ENCODE measurements at places on chromosomes 7 and 10. TPM values are rescaled to one million over a fixed set of nuclear protein-coding genes. Genes with fewer than 3 reads are reported as not detected.

DNA sequence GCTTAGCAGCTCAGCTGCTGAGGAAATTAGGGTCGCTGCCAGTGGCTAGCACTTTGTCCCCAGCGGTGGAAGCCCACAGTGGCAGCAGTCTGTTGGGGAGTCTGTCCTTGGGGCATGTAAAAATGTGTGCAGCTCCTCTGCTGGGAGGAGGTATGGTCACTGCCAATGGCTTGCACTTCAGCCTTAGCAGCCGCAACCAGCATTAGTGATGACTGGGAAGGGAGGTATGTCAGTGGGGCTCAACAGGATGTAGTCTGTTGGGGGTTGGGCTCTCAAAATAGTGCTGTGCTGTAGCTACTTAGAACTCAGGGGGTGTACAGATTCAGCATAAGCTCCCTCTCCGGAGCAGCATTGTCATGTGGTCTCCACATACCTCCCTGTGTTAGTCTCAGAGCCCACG is 189.9 kb downstream of the ZEB1 start:
- peaks cover 3% of the 10 kb centered on the region for H3K4me1 ChIP-seq
- H3K27me3 ChIP-seq, result no peaks in the 10 kb centered on the region
- no peak overlapping the region for H3K4me3 ChIP-seq
- H3K27ac ChIP-seq, result no peak overlapping the region
- H3K36me3 ChIP-seq, result no peaks in the 10 kb centered on the region

GRCh38 chr7:150341263-150342120 is at the start of gene RARRES2:
RARRES2 (minus strand) TSS chr7:150341629; CDS start chr7:150340609, 1,020 bp downstream.
- peak; percentile 38 for DNase-seq
- H3K4me1 ChIP-seq, result peaks cover 14% of the 10 kb centered on the region
- H3K36me3 ChIP-seq, result no peaks in the 10 kb centered on the region
- H3K27ac ChIP-seq, result peak within 1 kb of the TSS; percentile 22
- no peaks in the 10 kb centered on the region for H3K27me3 ChIP-seq

DNA sequence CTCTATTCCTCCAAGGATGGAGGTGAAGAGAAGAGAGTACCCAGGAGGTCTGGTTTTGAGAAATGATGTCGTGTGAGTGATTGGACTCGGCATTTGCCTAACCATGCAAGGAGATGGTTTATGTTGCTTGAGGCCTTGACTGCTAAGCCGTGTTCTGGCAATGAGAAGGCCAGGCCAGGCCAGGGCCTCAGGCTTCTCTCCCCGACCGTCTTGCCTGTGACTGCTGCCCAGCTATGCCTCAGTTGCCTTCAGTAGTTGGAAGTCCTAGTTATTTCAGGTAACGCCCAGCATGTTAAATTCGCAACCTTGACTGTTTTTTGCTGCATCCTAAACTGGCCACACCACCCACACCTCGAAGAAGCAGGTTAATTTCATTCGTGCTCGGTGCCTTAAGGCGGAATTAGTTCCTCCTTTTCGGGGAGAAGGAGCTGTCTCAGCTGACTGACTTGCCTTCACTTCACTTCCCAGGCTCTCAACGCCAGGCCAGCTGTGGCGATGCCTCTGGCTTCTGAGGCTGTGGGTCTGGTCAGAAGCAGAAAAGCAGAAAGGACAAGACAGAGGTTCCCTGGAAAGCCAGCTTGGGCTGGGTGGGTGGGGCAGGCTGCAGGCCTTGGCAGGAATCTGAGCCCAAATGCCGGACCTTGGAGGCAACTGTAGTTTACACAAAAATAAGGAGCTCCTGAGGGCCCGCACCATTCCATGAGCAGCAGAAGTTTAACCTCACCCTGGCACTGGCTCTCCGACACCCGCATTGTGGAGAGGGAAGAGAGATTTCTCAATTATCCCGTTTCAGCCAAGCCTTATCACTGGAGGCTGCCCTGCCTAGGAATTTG is 61.9 kb upstream of the SAMD8 start:
- no peak overlapping the region for H3K4me3 ChIP-seq
- H3K4me1 ChIP-seq, result peaks cover 10% of the 10 kb centered on the region
- no peak overlapping the region for H3K27ac ChIP-seq
- no peaks in the 10 kb centered on the region for H3K36me3 ChIP-seq
- H3K27me3 ChIP-seq, result no peaks in the 10 kb centered on the region
- peak; percentile 31 for DNase-seq

- H3K4me1 ChIP-seq, result no peaks in the 10 kb centered on the region
- H3K27ac ChIP-seq, result no peak overlapping the region
- no peak overlapping the region for H3K4me3 ChIP-seq
- no peaks in the 10 kb centered on the region for H3K36me3 ChIP-seq
- H3K27me3 ChIP-seq, result no peaks in the 10 kb centered on the region
These were observed 441.0 kb downstream of the KCNMA1 start for GRCh38 chr10:77196614-77197013.

SLC26A3 gene
- not detected for total RNA-seq

DNA sequence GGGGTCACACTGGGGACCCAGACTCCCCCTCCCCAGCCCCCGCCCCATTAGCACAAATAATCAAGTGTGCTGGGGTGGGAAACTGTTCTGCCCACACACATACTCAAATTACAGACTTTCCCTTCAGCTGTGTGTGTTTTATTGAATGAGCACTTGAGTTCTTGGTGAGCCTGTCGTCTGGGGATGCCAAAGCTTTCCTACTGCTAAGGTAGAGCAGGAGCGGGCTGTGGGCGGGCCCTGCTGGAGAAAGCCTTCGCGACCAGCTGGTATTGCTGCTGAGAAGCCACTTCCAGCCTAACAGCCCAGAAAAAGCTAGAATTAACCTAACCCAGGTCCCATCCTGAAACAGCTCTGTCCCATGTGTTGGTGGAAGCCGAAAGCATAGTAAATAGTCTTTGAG is 87.0 kb upstream of the KMT2E start:
- no peaks in the 10 kb centered on the region for H3K27me3 ChIP-seq
- H3K27ac ChIP-seq, result no peak overlapping the region
- H3K36me3 ChIP-seq, result no peaks in the 10 kb centered on the region
- DNase-seq, result peak; percentile 71
- H3K4me1 ChIP-seq, result peaks cover 3% of the 10 kb centered on the region

- H3K27me3 ChIP-seq, result no peaks in the 10 kb centered on the region
- H3K4me3 ChIP-seq, result no peak overlapping the region
- no peaks in the 10 kb centered on the region for H3K4me1 ChIP-seq
- H3K27ac ChIP-seq, result no peak overlapping the region
- no peaks in the 10 kb centered on the region for H3K36me3 ChIP-seq
These were observed 1038.9 kb downstream of the GRM8 start for GRCh38 chr7:126213876-126214275.

GRCh38 chr7:111736552-111736874 is 174.2 kb upstream of the IMMP2L start:
- H3K27me3 ChIP-seq, result no peaks in the 10 kb centered on the region
- no peak for DNase-seq
- H3K27ac ChIP-seq, result no peak overlapping the region
- no peak overlapping the region for H3K4me3 ChIP-seq
- no peaks in the 10 kb centered on the region for H3K4me1 ChIP-seq
- no peaks in the 10 kb centered on the region for H3K36me3 ChIP-seq

POLR2J gene
- 31.5 TPM for total RNA-seq

DNA sequence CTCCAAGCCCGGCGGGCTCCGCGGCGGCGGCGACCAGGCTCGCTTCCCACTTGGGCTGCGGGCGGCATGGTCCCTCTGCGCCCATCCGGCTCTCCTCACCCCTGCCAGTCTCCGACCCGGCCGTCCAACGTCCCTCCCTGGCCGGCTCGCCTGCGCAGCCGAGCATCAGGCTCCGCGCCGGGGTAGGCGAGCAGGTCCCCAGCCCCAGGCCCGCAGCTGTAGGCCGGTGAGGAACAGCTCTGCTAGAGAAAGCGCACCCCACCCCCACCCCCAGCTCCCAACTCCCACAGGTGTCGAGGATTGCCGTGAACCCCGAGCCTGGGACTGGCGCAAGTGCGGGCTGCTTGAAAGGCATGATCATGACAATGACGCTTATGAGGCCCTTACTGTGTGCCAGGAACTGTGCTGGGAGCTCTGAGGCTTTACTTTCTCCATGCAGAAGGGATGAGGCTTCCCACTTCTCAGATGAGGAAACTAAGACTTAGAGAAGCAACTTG is 20.8 kb upstream of the PAX2 start:
- no peak overlapping the region for H3K27ac ChIP-seq
- H3K27me3 ChIP-seq, result peaks cover 14% of the 10 kb centered on the region
- H3K36me3 ChIP-seq, result no peaks in the 10 kb centered on the region
- peaks cover 2% of the 10 kb centered on the region for H3K4me1 ChIP-seq
- DNase-seq, result no peak
- H3K4me3 ChIP-seq, result no peak overlapping the region

UTF1 gene
- total RNA-seq, result not detected

MYL10 gene
- not detected for total RNA-seq

CYP2C19 gene
- total RNA-seq, result not detected

DNA sequence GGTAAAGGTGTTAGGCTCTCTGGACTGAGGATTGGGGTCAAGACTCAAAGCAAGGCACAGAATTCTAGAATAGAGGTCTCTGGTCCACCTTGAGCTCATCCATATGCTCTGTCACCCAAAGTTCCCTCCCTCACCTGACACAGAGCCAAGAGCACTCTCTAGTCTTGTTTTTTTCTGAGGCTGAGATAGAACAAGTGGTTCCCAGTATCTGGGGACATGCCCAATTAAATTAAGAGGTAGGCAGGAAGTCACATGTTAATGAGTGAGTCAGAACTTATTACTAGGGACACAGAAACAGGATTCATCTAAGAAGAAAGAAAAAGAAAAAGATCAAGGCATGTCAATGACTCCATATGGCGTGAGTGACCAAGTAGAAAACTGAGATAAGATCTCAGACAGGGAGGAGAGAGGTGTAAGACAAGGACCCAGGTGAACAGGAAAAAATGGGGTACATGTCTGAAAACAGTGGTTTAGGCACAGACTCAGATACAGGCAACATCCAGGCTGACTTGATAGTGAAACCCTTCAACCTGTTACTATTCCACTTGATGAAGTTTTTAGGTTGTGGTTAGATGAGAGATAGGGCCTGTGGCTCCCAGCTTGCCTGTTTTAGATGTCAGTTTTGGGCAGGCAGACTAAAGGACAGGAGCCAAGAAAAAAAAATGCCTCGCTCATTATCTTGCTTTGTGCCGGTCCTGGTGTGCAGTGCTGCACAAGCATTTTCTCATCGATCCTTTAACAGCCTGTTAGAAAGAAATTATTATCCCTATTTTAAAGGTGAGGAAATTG is 609.9 kb downstream of the CCSER2 start:
- peak; percentile 59 for DNase-seq
- H3K4me1 ChIP-seq, result peaks cover 6% of the 10 kb centered on the region
- H3K4me3 ChIP-seq, result no peak overlapping the region
- no peaks in the 10 kb centered on the region for H3K36me3 ChIP-seq

GRCh38 chr7:124387056-124387455 is 354.2 kb upstream of the TMEM229A start:
- DNase-seq, result no peak
- H3K4me3 ChIP-seq, result no peak overlapping the region
- H3K4me1 ChIP-seq, result no peaks in the 10 kb centered on the region
- H3K27me3 ChIP-seq, result no peaks in the 10 kb centered on the region

PKD1L1 gene
- total RNA-seq, result 0.17 TPM

GRCh38 chr7:6621195-6622133 is 6.1 kb downstream of the ZNF853 start:
- no peak for DNase-seq
- H3K36me3 ChIP-seq, result peaks cover 14% of the 10 kb centered on the region
- H3K27ac ChIP-seq, result no peak overlapping the region
- H3K27me3 ChIP-seq, result no peaks in the 10 kb centered on the region

CHST3 gene
- total RNA-seq, result 8.6 TPM

- H3K27ac ChIP-seq, result peak overlapping the region; percentile 97
- no peak for DNase-seq
- no peak overlapping the region for H3K4me3 ChIP-seq
These were observed 22.2 kb downstream of the DNAJB12 start for GRCh38 chr10:72332423-72333111.

DNA sequence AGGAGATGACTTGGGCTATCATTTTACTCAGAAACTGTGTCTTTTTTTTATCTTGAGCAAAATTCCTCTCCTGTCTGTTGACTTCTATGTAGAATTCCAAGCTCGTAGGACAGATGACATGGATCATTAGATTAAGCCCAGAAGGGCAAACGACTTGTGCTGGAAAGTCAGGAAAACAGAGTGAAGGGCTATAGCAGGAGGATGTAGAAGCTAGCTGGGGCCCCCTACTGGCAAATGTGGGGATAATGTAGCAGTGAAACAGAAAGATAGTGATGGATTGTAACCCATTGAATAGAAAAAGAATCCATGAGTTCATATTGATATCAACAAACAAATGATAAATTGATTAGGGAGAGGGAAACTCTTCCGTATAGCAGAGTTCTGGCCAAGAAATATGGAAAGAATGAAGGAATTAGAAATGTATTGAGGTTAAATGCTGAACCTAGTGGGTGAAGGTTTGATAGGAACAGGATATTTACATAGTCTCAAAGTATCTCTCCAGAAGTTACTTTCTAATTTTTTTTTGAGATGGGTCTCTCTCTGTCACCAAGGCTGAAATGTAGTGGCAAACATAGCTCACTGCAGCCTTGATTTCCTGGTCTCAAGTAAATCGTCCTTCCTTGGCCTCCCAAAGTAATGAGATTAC is 103.6 kb downstream of the LYZL1 start:
- no peaks in the 10 kb centered on the region for H3K36me3 ChIP-seq
- no peak overlapping the region for H3K27ac ChIP-seq

PTPN20 gene
- total RNA-seq, result 10.9 TPM

- no peak overlapping the region for H3K27ac ChIP-seq
- H3K4me3 ChIP-seq, result no peak overlapping the region
- H3K36me3 ChIP-seq, result no peaks in the 10 kb centered on the region
- peaks cover 16% of the 10 kb centered on the region for H3K4me1 ChIP-seq
- DNase-seq, result peak; percentile 52
These were observed 18.3 kb downstream of the LEP start for GRCh38 chr7:128259131-128260061.

PRF1 gene
- 3.0 TPM for total RNA-seq

AGAP6 gene
- total RNA-seq, result 17.7 TPM

- DNase-seq, result peak; percentile 4
- peaks cover 16% of the 10 kb centered on the region for H3K27me3 ChIP-seq
- peaks cover 4% of the 10 kb centered on the region for H3K4me1 ChIP-seq
These were observed 439 bp downstream of the RBP4 start for GRCh38 chr10:93600446-93601145.

FOXP2 gene
- total RNA-seq, result 24.7 TPM

GRCh38 chr7:41065663-41066062 is 637.2 kb downstream of the INHBA start:
- no peak overlapping the region for H3K27ac ChIP-seq
- H3K4me1 ChIP-seq, result no peaks in the 10 kb centered on the region
- H3K4me3 ChIP-seq, result no peak overlapping the region
- no peaks in the 10 kb centered on the region for H3K36me3 ChIP-seq
- peak; percentile 49 for DNase-seq
